PC-3 (cell line): ENCODE measurements at places on chromosomes 4 and X.

- H3K4me3 ChIP-seq: peak overlapping the region; percentile 42
- peak overlapping the region; percentile 14; the same call in 1 of the 2 replicates for H3K27ac ChIP-seq
- H3K27me3 ChIP-seq: no peaks in the 10 kb centered on the region
These were observed 49.4 kb downstream of the RPS6KA3 start for GRCh38 chrX:20217271-20217670.

- no peak overlapping the region for H3K27ac ChIP-seq
- no peaks in the 10 kb centered on the region for H3K4me1 ChIP-seq
- DNase-seq: no peak
These were observed 93.4 kb downstream of the ADRA2C start for GRCh38 chr4:3859571-3859970.

- no peaks in the 10 kb centered on the region for H3K4me1 ChIP-seq
- no peak overlapping the region for H3K27ac ChIP-seq
- DNase-seq: no peak
- H3K36me3 ChIP-seq: no peaks in the 10 kb centered on the region
These were observed 199.9 kb upstream of the MAB21L2 start for GRCh38 chr4:150382028-150382427.

- peak overlapping the region; percentile 50; the same call in 1 of the 2 replicates for H3K4me3 ChIP-seq
- no peaks in the 10 kb centered on the region; the same call in 1 of the 2 replicates for H3K4me1 ChIP-seq
- H3K36me3 ChIP-seq: no peaks in the 10 kb centered on the region
- no peak for DNase-seq
These were observed 706 bp downstream of the DUSP9 start for GRCh38 chrX:153647461-153648357.

GRCh38 chrX:133726211-133726630 is 259.2 kb downstream of the GPC3 start:
- peak overlapping the region; percentile 97 for H3K27ac ChIP-seq
- peaks cover 20% of the 10 kb centered on the region for H3K4me1 ChIP-seq
- H3K27me3 ChIP-seq: no peaks in the 10 kb centered on the region
- H3K4me3 ChIP-seq: peak overlapping the region; percentile 25; the same call in 1 of the 2 replicates

DNA sequence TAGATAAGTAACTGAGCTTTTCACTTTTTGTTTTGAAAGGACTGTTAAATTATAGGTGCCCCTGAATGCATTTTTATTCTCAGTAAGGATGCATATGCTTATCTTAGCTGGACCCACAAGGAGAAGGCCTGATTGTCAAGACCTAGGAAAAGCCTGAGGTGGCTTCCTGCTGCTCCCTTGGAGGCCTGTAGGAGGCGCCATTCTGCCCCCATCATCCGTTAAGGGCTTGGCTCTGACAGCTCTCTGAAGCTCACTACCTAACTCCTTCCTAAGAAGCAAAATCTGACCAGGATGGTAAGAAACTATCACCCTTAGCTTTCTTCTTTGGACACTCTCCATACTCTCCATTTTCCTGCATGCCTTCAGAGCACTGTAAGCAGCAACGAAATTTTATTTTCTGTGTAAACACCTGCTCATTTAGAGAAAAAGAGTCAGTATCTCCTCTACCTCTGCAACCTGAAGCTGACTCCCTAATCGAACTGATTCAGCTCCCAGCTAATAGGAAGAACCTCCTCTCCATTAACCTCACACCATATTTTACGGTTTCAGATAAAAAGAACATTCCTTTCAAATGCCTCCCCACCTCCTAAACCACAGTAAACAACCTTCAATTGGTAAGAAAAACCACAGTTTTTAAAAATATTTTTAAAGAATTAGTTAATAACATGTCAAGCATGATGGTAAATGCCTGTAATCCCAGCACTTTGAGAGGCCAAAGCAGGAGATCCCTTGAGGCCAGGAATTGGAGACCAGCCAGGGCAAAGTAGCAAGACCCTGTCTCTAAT is 73.4 kb upstream of the EDNRA start:
- DNase-seq: no peak
- no peaks in the 10 kb centered on the region for H3K36me3 ChIP-seq

GRCh38 chr4:6282314-6282771 is 12.7 kb downstream of the WFS1 start:
- H3K27ac ChIP-seq: no peak overlapping the region
- no peaks in the 10 kb centered on the region for H3K27me3 ChIP-seq
- H3K4me3 ChIP-seq: no peak overlapping the region
- no peaks in the 10 kb centered on the region for H3K4me1 ChIP-seq
- no peak for DNase-seq

DNA sequence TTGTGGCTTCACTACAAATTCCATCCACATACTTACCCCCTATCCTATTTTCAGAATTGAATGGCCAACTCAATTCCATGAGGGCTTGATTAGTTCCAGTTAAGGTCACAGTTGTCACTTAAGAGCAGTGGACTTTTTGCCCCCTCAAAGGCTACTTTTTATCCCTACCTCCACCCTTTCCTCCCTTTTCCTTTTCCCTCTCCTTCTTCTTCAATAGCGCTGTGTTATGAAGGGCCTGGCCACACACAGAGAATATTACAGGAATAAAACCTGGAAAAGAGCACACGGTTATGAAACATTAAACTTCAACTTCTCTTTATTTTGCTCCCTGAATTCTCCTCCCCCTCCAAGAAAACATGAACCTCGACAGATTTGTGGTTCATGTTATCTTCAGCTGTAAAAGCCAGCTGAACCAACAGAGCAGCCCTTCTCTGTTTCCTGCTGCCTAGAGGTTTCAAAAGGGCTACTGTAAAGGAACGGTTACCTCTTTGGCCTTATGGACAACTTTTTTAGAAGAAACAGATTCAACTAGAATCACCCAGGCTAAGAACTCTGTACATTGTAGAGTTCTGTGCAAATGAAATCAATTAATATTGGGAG is 87.0 kb upstream of the RPL34 start:
- H3K4me1 ChIP-seq: no peaks in the 10 kb centered on the region
- H3K4me3 ChIP-seq: no peak overlapping the region
- no peak overlapping the region for H3K27ac ChIP-seq
- H3K27me3 ChIP-seq: no peaks in the 10 kb centered on the region
- no peak for DNase-seq

- no peaks in the 10 kb centered on the region for H3K27me3 ChIP-seq
- H3K4me3 ChIP-seq: no peak overlapping the region
- no peaks in the 10 kb centered on the region for H3K36me3 ChIP-seq
- peaks cover 4% of the 10 kb centered on the region; the same call in 1 of the 2 replicates for H3K4me1 ChIP-seq
These were observed 52.0 kb upstream of the UGT2B7 start for GRCh38 chr4:69044247-69044646.

DNA sequence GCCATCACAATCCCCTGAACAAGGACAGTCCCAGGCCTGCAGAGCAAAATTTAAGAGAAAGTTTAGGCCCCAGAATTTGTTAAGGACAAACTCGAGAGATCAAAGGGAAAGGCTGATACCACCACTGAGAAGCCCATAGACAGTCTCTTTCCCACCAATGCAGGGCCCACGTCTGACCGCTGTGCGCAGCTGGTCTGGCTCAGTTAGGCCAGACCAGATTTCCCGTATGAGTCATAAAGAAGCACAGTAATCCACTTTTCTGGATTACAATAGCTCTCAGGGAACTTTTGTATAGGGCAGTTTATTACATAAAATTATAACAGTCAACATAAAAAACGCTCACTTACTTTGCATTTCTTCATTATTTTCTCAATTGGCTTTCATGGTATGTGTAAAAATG is 259.5 kb downstream of the RCHY1 start:
- H3K4me3 ChIP-seq: no peak overlapping the region
- no peaks in the 10 kb centered on the region for H3K36me3 ChIP-seq
- DNase-seq: no peak
- no peaks in the 10 kb centered on the region for H3K27me3 ChIP-seq

DNA sequence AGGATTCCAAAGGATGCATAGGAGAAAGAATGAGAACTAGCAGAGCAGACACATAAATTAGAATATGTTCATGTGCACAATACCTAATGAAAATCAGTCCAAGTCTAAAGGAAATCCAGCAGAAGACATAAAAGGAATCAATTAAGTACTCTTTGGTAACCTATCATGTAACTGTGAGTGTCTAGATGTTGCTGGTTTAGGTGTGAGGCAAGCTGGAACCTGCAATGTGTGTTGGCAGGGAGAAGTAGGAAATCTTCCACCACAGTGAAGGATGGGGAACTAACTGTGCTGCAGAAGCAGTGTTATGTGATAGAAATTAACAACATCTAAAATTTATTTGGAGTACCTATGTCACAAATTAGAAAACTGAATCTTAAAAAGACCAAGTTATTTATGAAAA is 330.8 kb upstream of the DKK2 start:
- no peaks in the 10 kb centered on the region for H3K36me3 ChIP-seq
- H3K4me3 ChIP-seq: no peak overlapping the region
- no peak for DNase-seq
- no peaks in the 10 kb centered on the region for H3K27me3 ChIP-seq
- H3K4me1 ChIP-seq: no peaks in the 10 kb centered on the region

DNA sequence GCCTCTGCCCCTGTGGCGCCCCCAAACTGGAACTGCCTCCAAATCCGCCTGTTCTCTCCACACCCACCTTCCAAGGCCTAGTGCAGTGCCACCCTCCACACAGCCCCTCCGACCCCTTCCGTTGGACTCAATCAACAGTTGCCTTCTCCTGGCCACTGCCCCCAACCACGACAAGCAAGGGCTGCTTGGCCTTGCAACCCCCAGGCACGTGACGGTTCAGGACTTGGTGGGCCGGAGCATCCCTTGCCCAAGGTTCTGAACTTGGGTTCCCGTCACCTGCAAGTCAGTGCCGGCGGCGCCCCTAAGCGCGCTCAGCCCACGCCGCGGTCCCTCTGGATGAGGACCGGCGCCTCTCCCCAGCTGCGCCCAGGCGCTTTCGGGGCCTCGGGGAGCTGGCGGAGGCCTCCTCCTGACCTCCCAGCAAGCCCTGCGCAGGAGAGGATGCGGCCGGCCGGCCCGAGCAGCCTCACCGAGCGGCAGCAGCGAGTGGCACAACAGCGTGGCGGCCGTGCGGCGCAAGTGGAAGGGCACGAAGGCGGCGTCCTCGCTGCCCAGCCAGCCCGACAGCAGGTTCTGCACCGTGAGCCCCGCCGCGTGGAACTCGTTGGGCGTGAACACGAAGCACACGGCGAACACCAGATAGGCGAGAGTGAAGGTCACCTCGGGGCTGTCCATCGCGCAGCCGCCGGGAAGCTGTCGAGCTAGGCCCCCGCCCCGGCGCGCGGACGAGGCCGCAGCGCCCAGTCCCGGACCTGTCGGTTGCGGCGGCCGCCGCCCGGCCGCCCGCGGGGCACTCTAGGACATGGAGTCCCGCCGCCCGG is 750 bp downstream of the TMEM129 start:
- H3K36me3 ChIP-seq: peaks cover 8% of the 10 kb centered on the region
- peak overlapping the region; percentile 88 for H3K4me3 ChIP-seq
- H3K4me1 ChIP-seq: peaks cover 19% of the 10 kb centered on the region
- peak overlapping the region; percentile 51 for H3K27ac ChIP-seq
- no peaks in the 10 kb centered on the region for H3K27me3 ChIP-seq

GRCh38 chrX:129594781-129595180 is 54.7 kb downstream of the OCRL start:
- no peak overlapping the region for H3K4me3 ChIP-seq
- no peak for DNase-seq
- peaks cover 7% of the 10 kb centered on the region; the same call in 1 of the 2 replicates for H3K4me1 ChIP-seq
- no peaks in the 10 kb centered on the region for H3K27me3 ChIP-seq
- H3K36me3 ChIP-seq: peaks cover 8% of the 10 kb centered on the region; the same call in 1 of the 2 replicates
- H3K27ac ChIP-seq: no peak overlapping the region

GRCh38 chr4:104416725-104417356 is 77.9 kb downstream of the CXXC4 start:
- H3K27ac ChIP-seq: no peak overlapping the region
- no peaks in the 10 kb centered on the region for H3K4me1 ChIP-seq
- no peak overlapping the region for H3K4me3 ChIP-seq
- H3K36me3 ChIP-seq: no peaks in the 10 kb centered on the region
- no peak for DNase-seq
